ENCODE measurements at places on chromosomes 11 and 22. TPM values are rescaled to one million over a fixed set of nuclear protein-coding genes. Genes with fewer than 3 reads are reported as not detected.

- DNase-seq: no peak
Observed at GRCh38 chr11:92342034-92342720, 117.6 kb downstream of the FAT3 start.

GRCh38 chr11:70032470-70032795 is 45.7 kb upstream of the ANO1 start:
- no peak for DNase-seq

- no peak for DNase-seq
Observed at GRCh38 chr11:60195923-60196368, 13.1 kb upstream of the MS4A6A start.

DNA sequence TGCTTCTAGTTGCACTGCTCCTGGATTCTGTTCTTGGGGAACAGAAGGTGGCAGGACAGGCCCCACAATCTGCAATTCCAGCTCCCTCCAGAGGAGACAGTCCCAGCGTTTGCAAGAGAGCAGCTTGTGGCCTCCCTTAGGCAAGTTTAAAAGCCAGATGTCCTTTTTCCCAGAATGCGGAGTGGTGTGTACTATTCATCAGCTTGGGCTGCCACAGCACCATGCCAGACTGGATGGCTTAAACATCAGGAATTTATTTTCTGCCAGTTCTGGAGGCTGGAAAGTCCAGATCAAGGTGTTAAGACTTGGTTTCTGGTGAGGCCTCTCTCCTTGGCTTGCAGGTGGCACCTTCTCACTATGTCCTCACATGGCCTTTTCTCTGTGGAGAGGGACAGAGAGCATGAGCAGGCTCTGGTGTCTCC is 11.7 kb downstream of the MIAT start:
- peak; percentile 29 for DNase-seq

ZNF214 gene
- total RNA-seq: not detected

GRCh38 chr22:20889025-20889704 is 28.0 kb upstream of the CRKL start:
- no peak for DNase-seq

AQP11 gene
- total RNA-seq: 0.20 TPM

DNA sequence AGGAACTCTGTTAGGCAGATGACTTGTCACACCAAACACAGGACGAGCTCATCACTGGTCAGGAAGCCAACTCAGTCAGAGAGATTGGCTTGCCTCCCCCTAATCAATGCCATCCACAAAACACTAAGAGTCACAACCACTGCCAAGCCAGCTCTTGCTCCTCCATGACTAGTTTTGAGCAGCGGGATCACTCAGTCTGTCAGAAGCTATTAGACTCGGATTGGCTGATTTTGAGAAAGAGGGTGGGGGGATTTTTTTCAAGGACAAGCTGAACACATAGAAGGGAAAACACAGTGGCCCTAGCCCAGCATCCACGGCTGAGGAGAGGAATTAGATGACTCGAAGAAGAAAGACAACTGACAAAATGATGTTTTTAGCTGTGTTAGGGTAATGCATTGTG is 55.9 kb downstream of the SEZ6L start:
- DNase-seq: no peak

DNA sequence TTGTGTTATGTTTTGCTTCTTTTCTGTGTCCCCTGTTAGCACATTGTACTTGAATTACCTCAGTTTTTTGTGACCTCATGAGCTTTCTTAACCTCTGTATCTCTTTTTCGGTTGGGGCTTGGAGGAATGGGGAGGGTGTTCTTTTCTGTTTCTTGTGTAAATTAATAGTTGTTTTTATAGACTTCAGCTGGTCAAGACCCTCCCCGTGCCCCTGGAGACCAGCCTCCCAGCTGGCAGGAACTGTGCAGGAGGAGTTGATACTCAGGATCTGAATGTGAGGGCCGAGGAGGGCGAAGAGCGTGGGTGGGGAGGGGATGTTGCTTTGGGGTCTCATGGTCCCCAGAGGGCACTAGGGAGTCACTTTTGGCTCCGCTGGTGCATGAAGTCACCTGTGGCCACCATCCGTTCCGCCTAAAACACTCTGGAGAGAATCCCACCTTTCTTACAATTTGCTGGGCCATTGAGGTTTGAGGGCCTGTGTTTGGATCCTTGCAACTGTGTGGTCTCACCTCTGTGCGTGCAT is 44.3 kb upstream of the NNMT start:
- DNase-seq: no peak

DNA sequence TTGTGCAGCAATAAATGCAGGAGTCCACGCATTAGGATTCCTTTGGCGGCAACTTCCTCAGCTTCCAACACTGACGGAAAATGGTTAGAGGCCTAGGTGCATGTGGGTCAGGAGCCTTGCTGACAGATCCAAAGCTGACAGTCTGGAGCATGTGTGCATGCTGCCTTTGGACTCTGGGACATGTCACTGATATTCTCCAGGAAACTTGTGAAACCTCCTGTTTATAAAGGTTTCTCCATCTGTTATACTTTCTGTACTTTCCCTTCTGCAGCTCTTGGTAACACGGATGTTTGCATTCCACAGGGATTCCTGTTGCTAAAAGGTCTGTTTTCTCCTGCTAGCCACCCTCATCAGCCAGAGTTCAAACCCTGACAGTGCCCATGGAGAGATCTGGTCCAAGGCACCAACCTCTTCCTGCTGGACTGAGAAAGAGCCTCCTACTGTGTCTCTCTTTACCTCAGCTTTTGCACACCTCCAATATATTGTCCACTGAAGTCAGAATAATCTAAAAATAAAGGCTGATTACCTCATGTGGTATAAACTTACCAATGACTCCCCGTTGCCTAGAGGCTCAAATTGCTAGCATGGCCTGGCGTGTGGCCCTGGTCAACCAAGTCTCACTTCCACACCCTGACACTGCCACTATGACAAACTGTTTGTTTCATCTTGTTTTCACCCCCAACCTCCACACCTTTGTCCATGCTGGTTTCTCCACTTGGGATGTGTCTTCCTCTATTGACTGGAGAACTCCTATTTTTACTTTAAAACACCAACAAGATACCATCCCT is 31.1 kb upstream of the LYVE1 start:
- DNase-seq: no peak

- DNase-seq: no peak
Observed at GRCh38 chr11:43834286-43834685, 46.3 kb upstream of the ALKBH3 start.

GRCh38 chr11:117750357-117750756 is 46.7 kb downstream of the DSCAML1 start:
- DNase-seq: no peak

DNA sequence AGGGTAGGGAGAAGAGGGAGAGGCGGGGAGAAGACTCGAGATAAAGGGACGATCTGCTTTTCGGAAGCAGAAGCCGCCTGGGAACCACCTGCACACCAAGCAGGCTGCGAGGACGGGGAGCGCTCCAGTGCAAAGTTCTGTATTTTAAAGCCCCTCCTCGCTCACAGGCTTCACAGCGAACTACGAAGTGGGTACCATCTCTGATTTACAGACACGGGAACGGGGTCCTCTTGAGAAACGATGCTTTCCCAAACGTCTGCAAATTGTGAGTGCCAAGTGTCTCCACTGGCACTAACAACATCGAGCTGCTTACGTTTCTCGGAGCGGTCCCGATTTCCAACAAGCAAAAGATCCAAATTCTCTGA is 700 bp upstream of the STX3 start:
- DNase-seq: peak; percentile 24

SF3B2 gene
- 217 TPM for total RNA-seq

SUSD2 gene
- 1.1 TPM for total RNA-seq

DNA sequence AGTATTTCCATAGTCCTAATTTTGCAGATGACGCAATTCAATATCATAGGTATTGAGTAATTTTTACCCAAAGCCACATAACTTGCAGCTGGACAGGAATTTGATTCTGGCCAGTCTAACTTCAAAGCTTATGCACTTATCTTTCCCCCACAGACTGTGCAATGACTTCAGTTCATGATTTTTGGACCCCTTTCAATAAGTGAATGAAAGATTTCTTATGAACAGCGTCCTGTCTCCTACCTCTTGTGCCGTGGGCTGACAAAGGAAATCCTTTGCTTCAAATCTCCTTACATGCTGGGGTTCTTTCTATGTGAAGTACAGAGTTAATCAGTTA is 217.7 kb upstream of the KIRREL3 start:
- no peak for DNase-seq

- DNase-seq: no peak
Observed at GRCh38 chr22:48336339-48337060, 1491.2 kb downstream of the BRD1 start.

DNA sequence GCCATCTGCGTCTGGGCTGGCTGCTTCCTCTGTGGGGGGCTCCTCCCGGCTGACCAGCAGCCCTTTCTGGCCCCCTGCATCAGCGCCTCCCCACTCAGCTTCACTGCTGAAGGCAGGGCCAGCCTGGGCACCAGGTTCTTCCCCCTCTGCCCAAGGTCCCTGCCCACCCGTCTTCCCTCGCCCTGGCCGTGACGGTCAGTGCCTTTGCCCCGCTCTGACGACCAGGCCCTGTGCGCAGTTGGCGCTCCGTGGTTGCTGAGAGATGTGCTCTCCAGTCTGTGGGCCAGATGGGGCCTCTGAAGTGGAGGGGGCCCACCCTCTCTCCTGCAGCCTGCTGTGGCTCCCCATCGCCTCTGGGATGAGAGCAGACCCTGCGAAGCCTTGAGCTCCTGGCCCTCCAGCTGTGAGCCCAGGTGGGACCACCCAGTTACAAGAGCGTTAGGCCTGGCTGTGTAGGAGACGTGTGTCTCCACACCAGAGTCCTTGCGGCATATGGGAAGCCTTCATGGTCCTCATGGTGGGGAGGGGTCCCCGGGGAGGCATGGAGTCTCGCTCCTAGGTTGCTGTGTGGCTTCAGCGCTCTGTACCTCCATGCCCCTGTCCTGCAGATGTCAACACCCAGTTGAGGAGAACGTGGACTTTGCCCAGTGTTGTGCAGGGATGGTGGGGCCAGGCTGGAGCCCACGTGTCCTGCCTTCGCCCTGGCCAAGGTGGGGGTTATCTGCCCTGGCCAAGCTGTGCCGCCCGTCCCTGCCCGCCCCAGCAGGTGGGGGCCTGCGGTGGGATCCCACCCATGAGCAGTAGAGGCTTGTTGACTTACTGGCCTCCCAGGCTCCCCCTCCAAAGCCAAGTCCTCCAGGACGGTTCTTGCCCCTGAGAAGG is 14.2 kb downstream of the LRP5 start:
- DNase-seq: no peak

DNA sequence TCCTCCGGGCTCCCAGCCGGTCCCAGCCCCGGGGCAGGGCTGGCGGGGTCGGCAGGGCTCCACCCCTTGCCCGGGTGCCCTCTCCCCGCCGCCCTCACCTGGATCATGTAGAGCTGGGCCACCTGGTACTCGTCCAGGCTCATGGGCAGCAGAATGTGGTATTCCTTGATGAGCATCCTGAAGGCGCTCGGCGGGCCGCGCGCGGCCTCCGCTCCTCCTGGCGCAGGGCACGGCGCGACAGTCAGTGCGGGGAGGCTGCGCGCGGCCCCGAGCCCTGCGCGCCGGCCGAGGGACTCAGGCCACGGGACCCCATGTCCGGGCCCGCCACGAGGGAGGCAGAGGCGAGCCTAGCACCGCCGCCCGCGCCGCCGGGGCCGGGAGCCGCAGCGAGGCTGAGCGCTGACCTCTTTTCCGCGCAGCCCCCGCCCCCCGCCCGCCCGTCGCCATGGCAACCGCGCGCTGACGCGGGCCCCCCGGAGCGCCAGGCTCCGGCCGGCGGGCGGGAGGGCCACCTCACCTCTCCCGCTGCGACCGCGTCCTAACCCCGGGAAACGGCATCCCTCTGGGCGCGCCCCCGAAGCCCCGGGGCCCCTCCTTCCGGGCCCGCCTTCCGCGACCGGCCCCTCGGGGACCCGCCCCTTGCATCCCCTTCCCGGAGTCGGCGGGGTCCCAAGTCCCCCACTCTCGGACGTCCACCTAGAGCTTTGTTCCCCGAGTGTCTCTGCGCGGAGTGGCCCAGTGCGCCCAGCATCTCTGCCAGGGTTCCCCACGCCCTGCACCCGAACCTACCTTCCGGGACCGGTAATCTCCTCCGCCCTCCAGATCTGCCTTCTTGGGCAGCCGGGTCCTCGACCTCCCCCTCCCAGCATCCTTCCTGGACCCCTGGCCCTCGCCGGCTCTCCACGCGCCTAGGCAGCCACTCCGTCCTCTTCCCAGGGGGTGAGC is 886 bp downstream of the PITPNM1 start:
- DNase-seq: peak; percentile 41

CNTF gene
- total RNA-seq: 2.9 TPM

DNA sequence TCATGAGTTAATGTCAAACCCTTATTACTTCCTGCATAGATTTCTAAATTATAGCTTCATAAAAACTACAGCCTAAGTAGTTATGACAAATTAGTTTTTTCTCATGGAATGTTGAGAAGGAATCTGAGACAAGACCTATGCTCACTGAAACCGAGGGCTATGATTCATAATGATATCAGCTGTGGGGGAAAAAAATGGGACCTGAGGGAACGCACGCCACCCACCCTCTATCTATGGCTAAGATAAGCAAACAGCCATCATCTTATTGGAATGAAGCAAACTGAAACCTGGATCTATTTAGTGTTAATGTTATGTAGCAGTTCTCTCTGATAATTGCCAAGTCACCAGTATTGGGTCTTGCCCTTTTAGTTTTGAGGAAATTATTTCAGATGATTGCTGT is 906.9 kb upstream of the RAG2 start:
- no peak for DNase-seq

FGF4 gene
- not detected for total RNA-seq

FAM227A gene
- not detected for total RNA-seq

INS gene
- not detected for total RNA-seq

DNA sequence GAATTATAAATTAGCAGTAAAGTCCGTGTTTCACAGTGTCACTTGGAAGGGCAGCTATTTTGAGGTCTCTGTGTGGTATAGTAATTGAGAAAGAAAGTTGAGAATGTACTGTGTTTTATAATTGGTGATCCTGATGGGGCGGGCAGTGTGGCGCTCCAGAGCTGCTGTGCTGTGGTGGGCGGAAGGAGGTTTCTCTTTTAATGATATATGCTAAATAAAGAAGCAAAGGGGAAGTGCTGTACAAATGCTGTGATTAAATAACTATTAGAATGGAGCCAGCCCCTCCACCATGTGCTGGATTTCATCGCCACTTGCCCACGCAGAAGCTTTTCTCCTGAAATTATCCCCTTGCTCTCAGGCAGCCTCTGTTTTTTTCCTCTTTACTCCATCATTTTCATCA is 24.6 kb downstream of the ATXN10 start:
- no peak for DNase-seq

GRCh38 chr11:12990162-12990480 is 19.0 kb upstream of the RASSF10 start:
- no peak for DNase-seq

- DNase-seq: no peak
Observed at GRCh38 chr11:112805658-112806057, 155.6 kb upstream of the NCAM1 start.

OR4D5 gene
- not detected for total RNA-seq

SYTL2 gene
- 45.6 TPM for total RNA-seq

RTL10 gene
- total RNA-seq: 21.5 TPM

GRCh38 chr22:19840059-19840458 is 14.6 kb downstream of the GNB1L start:
- DNase-seq: no peak

DNA sequence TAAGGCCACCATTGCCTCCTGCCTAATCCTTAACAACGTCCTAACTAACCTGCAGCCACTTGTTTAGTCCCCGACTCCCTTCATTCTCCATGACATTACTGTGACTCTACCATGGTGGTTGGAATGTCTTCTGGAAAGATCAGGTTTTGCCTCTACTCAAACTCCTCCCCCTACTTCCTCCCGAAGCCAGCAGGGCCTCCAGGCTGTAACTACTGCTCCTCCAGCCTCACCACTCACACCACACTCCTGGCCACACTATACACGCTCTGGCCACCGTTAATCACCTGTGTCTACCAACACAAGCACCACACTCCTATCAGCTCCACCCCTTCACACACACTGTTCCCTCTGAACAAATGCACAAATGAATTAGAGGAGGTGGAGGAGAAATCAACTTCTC is 69.2 kb downstream of the PACSIN2 start:
- DNase-seq: no peak

Measured in activated CD4-positive, alpha-beta T cell treated with anti-CD3 and anti-CD28 coated beads, Interleukin-2, amount 10 ng/mL, durations not matched to agents 7 days and 5 days (primary cell).